ENCODE measurements at places on chromosomes 5 and 9.

GRCh38 chr5:96703384-96703920 lies 41.3 kb downstream of the CAST start:
- peak; percentile 69 for DNase-seq

DNA sequence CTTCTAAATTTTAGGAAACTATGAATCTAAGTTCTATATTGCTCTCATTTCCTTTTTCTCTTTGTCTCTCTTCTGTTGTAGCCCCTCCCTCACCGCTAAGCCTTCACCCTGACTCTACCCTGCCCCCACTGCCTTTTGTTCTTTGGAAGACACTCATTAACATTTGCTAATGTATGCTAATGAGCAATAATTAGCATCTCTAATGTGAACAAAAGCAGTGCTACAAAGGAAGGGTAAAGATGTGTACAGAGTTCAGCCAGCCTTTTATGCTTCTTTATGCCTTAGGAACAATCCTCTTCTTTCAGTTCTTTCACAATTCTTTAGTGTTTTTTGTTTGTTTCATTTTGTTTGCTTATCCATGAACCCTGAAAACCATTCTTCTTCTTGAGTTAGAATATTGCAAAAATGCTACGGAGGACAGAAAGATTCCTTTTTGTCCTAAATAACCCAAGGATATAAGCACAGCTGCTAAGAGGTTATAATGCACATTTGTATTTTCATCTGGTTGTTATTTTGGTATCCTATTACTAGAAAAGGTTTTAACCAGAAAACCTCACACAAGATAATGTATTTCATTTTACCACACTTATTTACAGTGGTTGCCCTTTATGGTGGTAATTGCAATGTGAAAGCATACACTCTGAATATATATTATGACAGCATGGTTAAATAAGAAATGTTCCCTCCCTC lies 159.3 kb downstream of the TMC1 start:
- DNase-seq, result no peak

DNA sequence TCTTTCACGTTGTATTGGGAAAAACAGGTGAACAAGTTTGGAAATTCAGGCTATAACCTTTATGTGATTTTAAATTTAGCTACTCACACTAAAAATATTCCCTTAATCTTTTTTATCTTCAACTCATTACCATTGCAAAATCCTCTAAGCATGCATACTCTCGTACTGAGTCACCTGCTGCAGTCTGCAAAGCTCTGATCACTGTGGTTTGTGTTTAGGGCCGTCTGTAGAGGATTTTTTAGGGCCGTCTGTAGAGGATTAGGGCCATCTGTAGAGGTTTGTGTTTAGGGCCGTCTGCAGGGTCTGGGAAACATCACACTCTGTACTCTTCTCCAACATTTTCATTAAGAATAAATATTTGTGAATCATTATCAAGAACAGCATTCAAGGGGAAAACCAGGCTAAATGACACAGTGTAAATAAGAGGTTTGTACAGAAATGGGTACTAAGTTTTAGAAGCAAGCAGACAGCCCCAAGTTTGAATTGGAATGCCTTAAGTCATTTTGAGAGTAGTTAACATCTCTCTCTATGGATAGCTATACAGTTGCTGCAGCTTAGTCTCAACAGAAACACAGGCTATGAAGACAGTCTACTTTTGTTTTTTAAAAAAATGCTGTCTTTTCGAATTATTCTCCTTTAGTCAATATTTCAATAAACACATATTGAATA lies 155.0 kb upstream of the TSLP start:
- no peak for DNase-seq

GRCh38 chr5:149411738-149412519 lies 32.8 kb upstream of the IL17B start:
- no peak for DNase-seq

DNA sequence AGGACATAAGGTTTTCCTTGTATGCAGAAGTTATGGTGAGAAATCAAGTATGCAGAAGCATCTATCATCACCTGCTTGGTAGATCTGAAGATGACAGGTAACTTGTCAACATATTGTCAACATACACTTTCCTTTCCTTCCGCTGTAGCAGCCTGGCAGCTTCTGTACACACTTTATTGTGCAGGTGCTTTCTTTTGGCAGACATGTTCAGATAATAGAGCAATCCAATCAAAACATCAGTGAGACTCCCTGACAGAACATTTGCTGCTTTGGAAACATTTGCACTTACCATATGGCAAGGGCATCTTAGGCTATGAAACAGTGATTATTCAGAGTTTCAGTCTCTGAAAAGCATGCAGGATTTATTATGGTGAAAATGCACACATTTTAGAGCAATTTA lies 161.1 kb upstream of the CDH12 start:
- DNase-seq, result no peak

GRCh38 chr5:153352685-153353219 lies 137.7 kb upstream of the GRIA1 start:
- DNase-seq, result peak; percentile 5

DNA sequence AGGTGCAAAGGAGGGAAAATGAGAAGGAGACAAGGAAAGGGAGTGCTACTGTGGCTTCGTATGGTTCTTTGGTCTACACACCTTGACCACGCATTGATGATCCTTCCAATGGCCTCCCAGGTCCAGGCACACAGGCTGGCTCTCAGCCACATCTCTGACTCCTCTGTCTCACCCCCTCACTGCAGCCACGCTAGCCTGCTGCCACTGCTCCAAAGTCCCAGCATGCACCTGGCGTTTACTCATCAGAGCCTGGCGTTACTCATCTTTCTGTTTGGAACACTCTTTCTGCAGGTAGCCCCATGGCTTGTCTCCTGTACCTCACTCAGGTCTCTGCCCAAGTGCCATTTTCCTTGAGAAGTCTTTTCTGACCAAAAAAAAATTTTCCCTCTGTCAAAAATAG lies 195.5 kb downstream of the SNCAIP start:
- no peak for DNase-seq

DNA sequence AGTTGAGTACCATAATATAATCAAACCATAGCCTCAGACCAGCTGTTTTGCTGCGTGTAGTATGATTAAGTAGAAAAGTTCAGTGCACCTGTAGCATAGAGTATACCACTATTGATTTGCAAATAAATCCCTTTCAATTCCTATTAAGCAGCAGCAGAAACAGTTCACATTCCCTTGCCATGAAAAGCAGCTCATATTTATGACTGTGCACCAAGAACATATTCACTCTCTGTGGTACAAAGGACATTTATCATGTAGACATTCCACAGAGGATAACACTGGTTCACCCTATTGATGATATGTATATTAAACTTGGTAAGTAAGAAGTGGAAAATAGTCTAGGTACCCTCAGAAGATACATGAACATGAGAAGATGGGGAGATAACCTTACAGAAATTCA lies 1689.1 kb upstream of the CDH6 start:
- no peak for DNase-seq

GRCh38 chr9:104914466-104914865 lies 13.5 kb downstream of the ABCA1 start:
- DNase-seq, result no peak

GRCh38 chr9:16417161-16417560 lies 453.3 kb downstream of the BNC2 start:
- no peak for DNase-seq

DNA sequence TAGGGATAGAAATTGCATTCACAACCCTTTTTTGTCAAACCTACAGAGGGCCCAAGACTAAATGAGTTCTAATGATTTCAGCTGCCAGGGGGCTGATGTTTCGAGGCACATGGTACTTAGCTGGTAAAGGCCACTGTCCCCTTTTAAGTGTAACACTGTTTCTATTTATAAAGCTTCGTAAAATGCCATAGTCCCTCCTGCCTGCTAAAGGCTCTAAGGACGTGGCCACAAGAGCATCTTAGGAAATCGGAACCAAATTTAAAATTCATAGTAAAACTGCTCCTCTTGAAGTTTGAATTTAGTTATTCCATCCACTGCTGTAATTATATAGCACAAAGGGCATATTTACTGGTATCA lies 170.3 kb upstream of the WWC1 start:
- no peak for DNase-seq

DNA sequence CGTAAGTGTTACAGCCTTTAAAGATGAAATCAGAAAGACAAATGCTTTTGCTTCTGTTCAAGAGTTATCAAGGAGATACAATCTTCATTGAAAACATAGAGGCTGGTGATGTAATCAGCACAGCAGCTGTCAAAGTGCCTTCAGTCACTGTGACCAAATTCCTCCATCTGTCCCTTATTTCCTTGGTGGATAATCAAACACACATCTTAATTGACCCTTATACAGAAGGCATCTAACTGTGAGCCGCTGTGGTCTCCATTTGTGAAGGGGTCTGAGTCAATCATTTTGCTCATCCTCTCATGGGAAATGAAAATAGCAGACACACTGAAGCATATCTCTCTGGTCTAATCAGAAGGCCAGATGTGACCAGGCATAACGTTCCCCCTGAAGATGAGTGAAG lies 130.1 kb upstream of the TLR4 start:
- DNase-seq, result no peak

- peak; percentile 68 for DNase-seq
These were observed 238.0 kb upstream of the PTGER4 start for GRCh38 chr5:40441733-40442132.

GRCh38 chr9:37371565-37372464 lies 50.7 kb upstream of the GRHPR start:
- no peak for DNase-seq

DNA sequence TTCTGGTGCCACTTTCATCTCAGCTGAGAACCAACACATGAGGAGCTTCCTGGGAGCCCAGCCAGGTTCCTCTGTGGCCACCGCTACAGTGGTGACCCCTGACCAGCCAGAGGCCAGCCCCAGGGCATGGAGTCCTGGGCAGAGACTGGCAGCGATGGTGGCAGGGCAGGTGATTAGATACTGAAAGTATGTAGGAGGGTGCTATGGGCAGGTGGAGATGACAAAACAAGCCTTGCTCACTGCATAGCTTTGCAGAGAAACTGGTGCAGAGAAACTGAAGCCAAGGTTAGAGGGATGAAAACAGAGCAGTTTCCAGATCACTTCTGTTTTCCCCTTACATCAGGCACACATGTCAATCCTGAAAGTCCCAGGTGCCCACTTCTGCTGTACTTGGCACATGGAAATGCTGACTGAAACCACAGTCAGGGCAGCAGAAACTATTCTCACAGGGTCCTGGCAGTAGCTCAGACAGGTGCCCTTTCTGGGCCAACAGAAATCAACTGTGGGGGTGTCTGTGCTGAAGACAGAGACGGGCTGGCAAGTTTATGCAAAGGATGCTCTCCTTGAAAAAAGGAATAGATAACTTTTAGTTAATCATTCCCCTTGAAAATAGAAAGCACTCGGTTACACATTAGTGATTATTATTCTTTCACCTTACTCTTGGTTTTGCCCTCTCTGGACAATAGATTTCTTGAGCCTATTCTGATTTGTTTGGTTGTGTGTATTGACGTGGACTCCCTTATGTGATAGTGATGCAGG lies 90.3 kb downstream of the ANKRD55 start:
- peak; percentile 13 for DNase-seq

- no peak for DNase-seq
These were observed 5.6 kb upstream of the RNF44 start for GRCh38 chr5:176542596-176543427.

DNA sequence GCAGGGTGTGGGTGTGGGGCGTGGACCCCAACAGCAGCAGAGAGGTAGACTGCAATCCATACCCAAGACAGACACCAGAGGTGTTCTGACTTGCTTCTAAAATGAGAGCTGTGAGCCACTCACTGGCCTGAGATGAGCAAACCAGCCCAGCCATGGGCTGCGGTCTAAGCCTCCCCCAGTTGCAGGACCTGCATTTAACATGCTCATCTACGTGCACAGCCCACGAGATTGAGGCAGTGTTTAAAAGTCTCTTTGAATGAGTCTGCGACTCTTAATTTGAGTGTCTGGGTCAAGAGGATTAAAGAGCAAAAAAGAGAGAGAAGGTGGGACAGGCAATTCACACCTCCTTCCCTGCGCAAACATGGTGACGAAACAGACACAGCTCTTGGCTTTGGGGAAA lies 5.9 kb downstream of the SURF4 start:
- DNase-seq, result no peak

DNA sequence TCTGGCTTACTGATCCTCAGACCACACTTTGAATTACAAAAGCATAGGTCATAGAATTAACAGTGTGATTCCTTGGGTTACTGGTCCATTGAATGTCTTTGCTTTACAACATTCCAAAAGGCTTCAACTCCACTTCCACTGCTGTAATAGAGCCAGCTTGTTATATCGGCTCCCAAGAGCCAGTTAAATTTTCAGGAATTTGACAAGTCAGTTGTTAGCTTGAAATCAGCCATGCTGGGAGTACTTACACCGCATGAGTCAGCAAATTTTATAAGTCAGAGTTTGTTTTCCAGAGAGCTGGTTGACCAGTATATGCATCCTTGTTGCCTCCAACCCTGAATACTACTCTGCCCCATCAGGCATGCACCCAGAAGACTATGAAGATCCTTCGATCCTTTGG lies 73.1 kb downstream of the FOXB2 start:
- no peak for DNase-seq

GRCh38 chr5:6473284-6473683 lies 24.6 kb downstream of the UBE2QL1 start:
- no peak for DNase-seq

DNA sequence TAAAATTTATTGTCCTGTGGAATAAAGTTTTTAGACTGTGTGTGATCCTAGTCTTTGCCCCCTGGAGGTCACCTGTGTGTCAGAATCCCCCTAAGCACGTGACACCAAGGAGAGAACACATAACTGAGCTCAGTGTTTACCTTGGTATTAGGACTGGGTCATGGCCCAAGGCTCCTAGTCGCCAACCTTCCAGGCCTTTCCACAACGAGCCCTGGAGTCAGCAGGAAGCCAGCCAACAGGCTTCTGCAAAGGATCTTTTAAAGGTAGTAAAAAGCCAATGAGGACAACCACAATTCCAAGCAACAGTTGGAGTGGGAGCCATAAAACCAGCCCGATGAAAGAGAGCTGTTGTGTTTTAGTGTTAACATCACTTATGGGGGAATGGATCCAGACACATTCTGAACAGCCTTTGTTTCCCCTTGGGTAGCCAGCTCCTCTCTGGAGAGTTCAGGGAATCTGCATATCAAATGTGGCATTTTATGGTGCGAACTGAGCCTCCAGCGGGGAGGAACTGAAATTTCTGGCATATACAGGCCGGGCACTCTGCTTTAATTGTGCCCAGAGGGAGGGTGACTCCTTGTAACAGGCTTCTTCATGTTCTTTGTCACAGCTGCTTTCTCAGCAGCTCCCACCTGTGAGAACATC lies 239.9 kb downstream of the FSTL4 start:
- DNase-seq, result no peak

- DNase-seq, result no peak
These were observed 10.4 kb downstream of the TEX48 start for GRCh38 chr9:114671605-114672004.

DNA sequence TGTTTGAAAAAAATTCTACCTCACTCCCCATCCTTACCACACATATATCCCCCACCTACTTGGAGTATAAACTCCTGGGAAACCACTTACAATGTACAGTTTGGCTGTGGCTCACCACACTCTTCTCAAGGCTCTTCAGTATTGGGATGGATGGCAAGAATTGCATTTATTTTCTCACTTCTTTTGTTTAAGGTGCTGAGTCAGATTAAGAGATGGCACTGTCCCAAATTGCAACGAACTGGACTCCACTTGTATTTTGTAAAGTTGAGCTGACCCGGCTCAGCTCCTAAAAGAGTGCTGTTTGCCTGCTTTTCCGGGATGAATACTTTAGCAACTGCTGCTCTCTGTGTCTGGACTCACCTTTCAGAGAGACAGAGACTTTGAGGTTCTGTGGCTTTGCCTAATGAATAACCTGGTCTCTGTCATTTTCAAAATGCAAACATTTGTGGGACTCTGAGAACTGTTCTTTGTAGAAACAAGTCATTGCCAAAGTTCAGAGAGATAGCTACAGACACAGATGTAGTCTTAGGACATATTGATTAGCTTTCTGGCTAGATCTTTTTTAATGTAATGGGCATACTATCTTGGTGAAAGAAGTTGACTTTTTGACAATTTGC lies 42.2 kb downstream of the PPP2R2B start:
- no peak for DNase-seq

Measured in stimulated activated CD4-positive, alpha-beta T cell treated with anti-CD3 and anti-CD28 coated beads, Interleukin-4, amount 100 ng/mL, for 4 hours (primary cell).